ENCODE measurements at places on chromosomes 5 and 9.

DNA sequence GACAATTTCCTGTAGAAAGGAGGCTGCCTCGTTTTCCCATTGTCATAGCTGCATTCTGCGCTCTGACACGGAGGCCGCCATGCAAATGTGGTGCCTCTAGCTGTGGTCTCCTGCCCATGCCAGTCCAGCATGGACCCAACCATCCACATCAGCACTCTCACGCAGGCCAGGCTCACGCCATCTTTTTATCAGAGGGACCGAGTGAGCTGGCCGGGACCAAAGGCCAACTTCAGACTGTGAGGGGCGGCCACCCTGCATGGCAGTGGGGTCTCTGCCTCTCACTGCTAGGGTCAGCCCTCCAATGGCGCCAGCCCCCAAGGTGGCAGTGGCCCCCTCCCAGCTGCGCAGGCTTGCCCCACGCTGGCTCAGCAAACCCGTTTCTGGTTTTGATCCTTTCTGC, 131.9 kb upstream of the LMX1B start:
- no peak for DNase-seq

GRCh38 chr9:110526426-110526825, 53.1 kb downstream of the SVEP1 start:
- no peak for DNase-seq

GRCh38 chr5:113447498-113448050, 12.8 kb upstream of the TSSK1B start:
- no peak for DNase-seq

GRCh38 chr5:3786165-3786564, 190.5 kb downstream of the IRX1 start:
- DNase-seq: no peak

GRCh38 chr9:91864380-91864779, 85.6 kb downstream of the ROR2 start:
- no peak for DNase-seq

DNA sequence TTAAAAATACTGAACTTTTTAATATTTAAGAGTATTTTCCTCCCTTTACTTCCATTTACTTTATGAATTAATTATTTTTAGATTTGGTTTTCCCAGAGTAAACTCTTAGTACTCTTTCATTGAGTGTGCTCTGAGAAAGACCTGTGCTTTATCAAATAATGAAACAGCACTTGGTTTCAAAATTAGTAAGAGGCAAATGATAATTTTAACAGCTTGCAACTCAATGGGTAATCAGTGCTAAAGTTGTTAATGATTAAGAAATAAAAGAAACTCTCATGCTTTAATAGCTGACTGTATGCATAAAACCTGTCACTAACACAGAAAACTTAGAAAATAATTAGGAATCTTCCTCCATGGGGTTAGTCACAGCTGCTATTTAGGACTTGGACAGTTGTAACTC, 244.4 kb downstream of the RFX3 start:
- DNase-seq: no peak

DNA sequence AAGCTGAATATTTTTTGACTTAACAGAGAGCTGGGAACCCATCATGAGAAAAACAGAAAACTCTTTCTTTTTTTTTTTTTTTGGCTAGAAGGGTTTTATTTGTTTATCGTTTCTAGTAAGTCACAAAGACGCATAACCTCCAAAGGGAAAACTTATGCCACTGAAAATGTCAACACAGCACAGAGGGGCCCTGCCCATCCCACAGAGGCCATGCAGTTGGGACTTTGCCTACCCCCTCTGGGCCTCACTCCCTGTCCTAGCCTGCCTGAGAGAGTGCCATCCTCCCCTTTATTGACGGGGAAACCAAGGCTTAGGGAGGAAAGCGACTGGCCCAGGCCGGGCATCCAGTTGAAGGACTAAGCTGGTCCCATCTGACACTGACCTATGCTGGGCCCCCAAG, 74.7 kb downstream of the VAV2 start:
- no peak for DNase-seq

DNA sequence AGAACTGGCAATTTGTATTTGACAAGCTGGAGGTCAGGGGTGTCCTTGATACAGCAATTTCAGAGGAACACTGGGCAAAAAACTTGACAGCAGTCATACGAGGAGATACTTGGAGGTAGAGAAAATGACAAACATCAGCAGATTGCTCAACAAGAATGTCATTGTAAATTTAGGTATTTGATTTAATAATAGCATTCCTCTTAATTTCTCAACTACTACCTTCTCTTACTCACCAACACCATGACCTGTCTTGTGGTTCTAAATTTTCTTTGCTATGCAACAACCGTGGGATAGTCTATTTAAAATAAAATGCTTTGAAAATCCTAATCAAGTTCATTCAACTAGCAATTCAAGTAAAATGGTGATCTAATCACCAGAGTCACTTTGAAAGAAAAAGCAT, 128.4 kb downstream of the DNAH5 start:
- no peak for DNase-seq

- DNase-seq: no peak
These were observed 149.8 kb upstream of the FGF10 start for GRCh38 chr5:44538797-44539601.

- no peak for DNase-seq
These were observed 6.6 kb downstream of the TMEM171 start for GRCh38 chr5:73126957-73127356.

- DNase-seq: no peak
These were observed 310.8 kb downstream of the DRD1 start for GRCh38 chr5:175133185-175133584.

DNA sequence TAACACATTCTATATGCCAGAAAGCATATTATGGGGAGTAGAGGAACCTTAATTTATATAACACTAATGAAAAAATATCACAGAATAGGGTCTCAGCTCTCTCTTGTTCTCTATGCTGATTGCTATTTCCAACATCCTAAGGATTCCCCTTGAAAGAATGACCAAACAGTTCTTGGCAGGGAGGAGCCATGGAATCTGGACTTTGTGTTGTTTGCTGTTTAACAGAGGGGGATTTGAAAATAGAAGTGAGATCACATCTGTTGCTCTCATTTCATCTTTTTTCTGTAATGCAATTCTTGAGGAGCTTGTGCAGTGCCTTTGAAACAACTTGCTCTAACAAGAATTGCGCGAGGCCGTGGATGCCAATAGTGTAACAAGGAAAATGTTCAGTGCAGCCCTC, 755.3 kb downstream of the TLE1 start:
- no peak for DNase-seq

- no peak for DNase-seq
These were observed 383.8 kb downstream of the NTRK2 start for GRCh38 chr9:85053206-85053786.

DNA sequence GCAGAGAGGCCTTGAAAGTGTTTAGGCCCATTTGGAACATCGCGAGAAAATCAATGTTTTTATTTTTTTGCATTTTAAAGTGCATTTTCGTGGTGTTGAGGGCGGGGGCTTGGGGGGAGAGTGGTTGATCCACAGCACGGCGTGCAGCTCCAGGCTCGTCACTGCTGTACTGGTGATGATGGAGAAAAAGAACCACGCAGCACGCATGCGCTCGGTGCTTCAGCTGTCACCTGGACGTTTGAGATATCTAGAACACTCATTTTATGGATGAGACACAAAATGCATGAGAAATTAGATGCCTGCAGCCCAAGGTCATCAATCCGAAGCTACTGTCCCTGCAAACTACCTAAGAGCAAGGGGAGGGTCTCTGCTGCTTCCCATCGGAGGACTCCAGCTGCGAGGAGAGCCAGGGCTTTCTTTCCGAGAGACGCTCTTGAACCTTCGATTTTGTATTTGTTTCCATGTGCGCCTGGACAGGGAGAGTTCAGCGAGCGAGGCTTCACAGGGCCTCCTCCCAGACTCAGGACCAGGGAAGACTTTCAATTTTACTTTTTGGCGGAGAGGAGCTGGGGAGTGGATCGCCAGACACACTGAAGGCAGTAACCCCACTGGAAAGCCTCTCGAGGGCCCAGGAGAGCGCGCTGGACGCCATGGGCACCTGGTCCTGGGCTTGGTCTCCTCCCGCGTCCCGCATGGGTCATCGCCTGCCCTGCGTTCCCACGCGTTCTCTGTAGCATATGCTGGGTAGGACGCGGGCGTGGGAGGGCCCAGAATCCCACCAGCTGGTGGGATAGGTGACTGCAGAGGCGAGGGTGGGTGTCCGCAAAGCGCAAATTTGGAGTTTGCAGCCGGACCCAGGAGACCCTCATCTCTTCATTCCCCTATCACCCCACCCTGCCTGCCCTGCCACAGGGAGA, 2.5 kb downstream of the DMRT2 start:
- no peak for DNase-seq
